ENCODE measurements at places on chromosomes 2 and 18.

- DNase-seq: no peak
Observed at GRCh38 chr2:194867328-194867727, 789.7 kb upstream of the SLC39A10 start.

GRCh38 chr18:63208676-63209075, 110.9 kb downstream of the BCL2 start:
- no peak for DNase-seq

GRCh38 chr2:127943186-127943585, 57.4 kb upstream of the AMMECR1L start:
- DNase-seq: no peak

- no peak for DNase-seq
Observed at GRCh38 chr2:3745920-3746319, 42.5 kb downstream of the DCDC2C start.

DNA sequence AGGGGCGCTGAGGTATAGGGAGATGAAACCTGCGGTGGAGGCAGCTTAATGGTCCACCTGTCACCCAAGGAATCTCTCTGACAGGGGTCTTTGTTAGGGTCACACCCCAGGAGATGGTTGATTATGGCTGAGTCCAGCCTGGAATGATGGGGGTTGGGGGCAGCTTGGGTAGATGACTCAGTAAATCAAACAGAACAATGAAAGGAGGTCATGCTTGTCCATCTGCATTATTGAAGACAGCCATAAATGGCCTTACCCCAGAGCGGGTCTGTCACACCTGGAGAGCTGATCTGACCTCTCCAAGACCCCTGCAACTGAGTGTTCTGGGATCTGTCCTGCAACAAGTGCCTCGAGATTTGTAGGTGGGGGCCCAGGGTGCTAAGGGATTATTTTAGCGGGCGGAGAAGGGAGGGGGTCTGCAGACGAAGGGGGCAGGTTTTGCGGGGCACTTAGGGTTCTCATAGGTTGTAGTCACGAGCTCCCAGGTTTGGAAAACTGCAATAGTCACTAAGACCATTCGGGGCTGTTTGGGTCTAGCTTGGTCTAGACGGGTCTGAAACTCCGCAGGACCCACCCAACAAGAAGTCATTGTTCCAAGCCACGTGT, 771 bp upstream of the IGFBP2 start:
- no peak for DNase-seq

- no peak for DNase-seq
Observed at GRCh38 chr2:118055512-118056164, 32.6 kb upstream of the INSIG2 start.

DNA sequence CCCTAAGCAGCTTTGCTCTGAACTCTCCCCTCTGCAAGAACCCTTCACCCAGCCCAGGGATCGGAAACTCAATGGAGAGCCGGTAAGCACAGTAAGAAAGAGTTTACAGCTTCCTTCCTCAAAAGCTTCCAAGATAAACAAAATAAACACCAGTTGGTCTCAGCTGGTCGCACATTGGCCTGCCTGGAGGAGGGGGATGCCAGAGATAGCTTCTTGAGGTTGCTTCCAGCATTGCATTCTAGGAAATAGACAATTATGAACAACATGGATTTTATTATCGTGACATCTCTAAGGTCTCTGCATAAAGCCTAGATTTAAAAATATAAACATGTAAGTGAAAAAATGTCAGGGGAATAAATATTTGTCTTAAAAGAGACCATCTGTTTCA, 141.5 kb upstream of the PKDCC start:
- no peak for DNase-seq

DNA sequence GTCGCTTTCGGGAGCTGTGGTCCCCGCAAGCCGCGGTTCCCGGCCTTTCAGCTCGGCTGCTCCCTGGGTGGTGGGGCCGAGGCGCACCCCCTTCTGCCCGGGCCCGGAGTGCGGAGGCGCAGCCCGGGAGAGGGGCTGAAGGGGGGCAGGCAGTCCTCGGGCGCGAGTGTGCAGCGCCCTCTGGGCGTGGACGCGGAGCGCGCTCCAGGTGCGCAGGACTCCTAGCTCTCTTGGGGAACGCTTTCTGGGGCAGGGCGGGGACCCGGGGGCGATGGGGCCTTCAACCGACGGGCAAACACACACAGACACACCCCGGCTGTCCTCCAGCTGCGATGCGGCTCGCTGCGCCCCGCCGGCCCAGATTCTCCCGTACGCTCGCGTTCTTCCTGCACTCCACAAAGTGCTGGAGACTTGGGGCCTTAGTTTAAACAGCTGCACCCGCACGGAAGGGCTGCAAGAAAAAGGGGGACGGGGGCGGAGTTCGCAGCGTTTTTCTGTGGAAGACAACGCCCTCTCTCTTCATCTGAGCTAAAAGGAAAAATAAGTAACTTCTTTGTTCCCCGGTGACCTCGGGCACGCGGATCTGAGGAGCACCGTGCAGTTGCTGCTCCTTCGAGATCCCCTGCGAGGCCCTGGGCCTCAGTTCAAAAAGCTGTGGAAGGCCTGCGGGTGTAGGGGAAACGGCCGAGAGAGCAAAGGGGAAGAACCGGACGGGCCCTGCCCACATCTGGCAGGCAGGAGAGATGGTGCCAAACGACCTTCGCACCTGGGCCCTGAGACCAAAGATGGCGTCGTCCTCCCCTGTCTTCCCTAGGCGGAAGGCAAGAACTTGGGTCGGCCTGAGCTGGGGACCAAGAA, 593 bp upstream of the SDC1 start:
- peak; percentile 88 for DNase-seq

GRCh38 chr2:71064110-71064611, 4.3 kb upstream of the NAGK start:
- DNase-seq: no peak
